Melanocyte of skin (primary cell): ENCODE measurements at places on chromosomes 12 and 14. TPM values are rescaled to one million over a fixed set of nuclear protein-coding genes. Genes with fewer than 3 reads are reported as not detected.

Gene MLEC
- 182 and 311 TPM in 2 replicates for total RNA-seq

Gene HCAR3
- not detected in 2 replicates for total RNA-seq

Gene MYF6
- not detected in 2 replicates for total RNA-seq

Gene OSBPL8
- total RNA-seq = 70.6 and 93.5 TPM in 2 replicates

Gene PHETA1
- 3.7 and 4.3 TPM in 2 replicates for total RNA-seq

Gene LDHB
- 542 and 687 TPM in 2 replicates for total RNA-seq

Gene PPM1H
- 57.8 and 77.8 TPM in 2 replicates for total RNA-seq

Gene IL23A
- total RNA-seq = not detected in 2 replicates

Gene LRRC10
- total RNA-seq = not detected in 2 replicates

Gene GPR162
- under 0.01 and 0.73 TPM in 2 replicates for total RNA-seq

Gene MIPOL1
- 9.6 and 20.7 TPM in 2 replicates for total RNA-seq

Gene PPP1R3E
- 3.8 and 7.3 TPM in 2 replicates for total RNA-seq

Gene CMKLR1
- total RNA-seq = 0.36 TPM in 1 of 2 replicates, not detected in the other

Gene BRF1
- total RNA-seq = 34.8 and 48.0 TPM in 2 replicates

Gene CLEC2A
- not detected in 2 replicates for total RNA-seq

Gene ADAMTS20
- total RNA-seq = not detected in 2 replicates

Gene ZNF605
- 6.5 and 10.5 TPM in 2 replicates for total RNA-seq

Gene SERPINA9
- not detected in 2 replicates for total RNA-seq

Gene SDR9C7
- not detected in 2 replicates for total RNA-seq

Gene PTPRO
- total RNA-seq = not detected in 2 replicates

Gene GRIN2B
- total RNA-seq = under 0.01 and 0.73 TPM in 2 replicates

Gene NKX2-1
- not detected in 2 replicates for total RNA-seq

Gene RNF34
- 38.5 and 61.1 TPM in 2 replicates for total RNA-seq

Gene RIC8B
- total RNA-seq = 11.0 and 13.1 TPM in 2 replicates

Gene KRT86
- total RNA-seq = not detected in 2 replicates
